ENCODE measurements at places on chromosomes 3 and 15.

DNA sequence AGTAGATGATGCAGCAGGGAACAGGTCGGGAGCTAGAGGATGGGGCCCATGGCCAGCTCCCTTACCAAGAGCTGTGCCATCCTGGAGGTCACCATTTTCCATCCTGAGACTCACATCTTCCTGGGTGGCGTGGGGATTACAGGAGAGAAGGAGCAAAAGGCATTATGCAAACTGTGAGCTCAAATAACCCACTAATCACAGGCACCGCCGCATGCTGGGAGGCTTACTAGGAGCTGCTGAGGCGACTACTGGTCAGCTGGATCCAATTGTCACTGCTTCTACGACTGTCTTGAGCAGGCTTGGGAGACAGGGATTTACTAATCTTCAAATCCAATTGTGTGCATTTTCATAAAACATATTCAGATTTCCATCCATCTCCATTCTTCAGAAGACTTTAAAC lies 12.5 kb upstream of the KBTBD12 start:
- DNase-seq, result no peak

GRCh38 chr3:81459733-81460132 lies 301.7 kb downstream of the GBE1 start:
- DNase-seq, result no peak

GRCh38 chr15:93517176-93517575 lies 428.2 kb upstream of the RGMA start:
- no peak for DNase-seq

DNA sequence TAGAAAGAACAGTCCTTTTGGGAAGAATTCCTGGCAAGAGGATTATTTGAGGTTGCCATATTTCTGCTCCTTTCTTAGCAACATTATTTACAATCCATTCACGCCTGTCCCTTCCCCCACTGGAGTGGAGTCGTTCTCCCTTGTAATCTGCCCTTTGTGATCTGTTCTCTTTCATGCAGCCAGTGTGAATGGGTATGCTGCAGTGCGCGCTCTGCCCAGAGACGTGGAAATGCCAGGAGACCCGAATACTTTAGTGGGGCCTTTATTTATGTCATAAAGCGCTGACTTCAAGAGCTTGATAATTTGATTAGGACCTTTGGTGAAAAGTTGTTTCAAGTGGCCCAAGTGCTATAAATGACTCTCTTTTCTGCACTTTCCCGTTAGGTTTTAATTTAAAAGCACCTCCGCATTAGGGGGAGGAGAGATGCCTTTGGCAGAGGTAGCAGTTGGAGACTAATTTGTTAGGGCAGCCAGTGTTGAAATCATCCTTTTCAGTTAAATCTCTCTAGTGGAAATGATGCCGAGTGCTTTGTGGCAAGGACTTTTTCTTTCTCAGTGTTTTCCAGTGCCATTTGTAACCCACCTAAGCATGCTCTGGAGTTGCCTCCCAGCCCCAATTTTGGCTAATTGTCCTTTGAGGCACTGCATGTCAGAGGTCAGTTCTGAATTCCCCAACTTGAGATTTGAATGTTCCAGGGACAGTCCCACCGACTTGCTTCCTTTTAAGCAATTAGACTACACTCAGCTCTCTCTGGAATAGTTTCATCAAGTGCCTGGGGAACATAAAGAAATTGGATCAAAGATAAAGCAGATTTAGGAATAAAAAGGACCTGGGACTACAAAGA lies 52.4 kb downstream of the PSMD6 start:
- no peak for DNase-seq

DNA sequence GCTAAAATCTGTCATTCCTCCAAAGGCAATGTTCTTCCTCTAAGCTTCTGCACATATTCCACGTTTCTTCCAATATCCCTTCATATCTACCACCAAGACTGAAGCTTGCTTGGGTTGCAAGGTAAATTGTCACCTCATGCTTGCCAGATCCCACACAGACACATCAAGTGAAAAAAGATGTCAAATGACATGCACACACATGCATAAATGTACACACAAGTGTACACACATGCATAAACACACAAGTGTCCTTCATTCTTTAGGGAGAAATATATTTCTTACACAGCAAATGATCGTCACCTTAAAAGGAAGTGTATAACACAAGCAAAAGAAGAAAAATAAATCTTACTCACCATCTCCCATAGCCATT lies 59.4 kb downstream of the CLASP2 start:
- no peak for DNase-seq

GRCh38 chr3:2826453-2826852 lies 283.7 kb downstream of the IL5RA start:
- no peak for DNase-seq

GRCh38 chr15:61946778-61947177 lies 113.5 kb downstream of the VPS13C start:
- DNase-seq, result no peak

GRCh38 chr15:35479423-35479822 lies 66.5 kb downstream of the DPH6 start:
- no peak for DNase-seq

DNA sequence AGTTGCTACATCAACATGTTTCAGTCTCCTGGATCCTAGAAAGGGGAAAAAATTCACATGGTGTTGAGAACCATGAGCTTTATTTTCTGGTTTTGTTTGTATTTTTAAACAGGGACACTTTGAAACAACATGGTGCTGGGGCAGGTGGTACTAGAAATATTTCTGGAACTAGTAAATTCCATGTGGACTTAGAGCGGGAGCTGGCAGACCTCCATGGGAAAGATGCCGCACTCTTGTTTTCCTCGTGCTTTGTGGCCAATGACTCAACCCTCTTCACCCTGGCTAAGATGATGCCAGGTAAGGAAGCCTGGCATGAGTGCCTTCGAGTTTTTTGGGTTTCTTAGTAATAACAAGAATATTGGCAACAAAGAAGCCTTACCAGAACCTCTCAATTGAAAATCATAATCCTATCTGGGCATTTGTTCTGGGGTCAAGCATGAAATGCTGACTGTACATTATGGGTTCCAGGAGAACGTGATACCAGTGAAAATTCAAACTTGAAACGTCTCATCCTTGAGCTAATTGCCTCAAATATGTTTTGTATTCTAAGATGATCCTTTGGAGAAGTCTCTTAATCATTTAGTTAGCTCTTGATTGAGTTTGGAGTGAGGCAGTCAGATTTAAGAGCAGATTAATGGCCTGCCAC lies 7.9 kb downstream of the ALAS1 start:
- no peak for DNase-seq

Data from stimulated activated CD8-positive, alpha-beta memory T cell treated with anti-CD3 and anti-CD28 coated beads, Interleukin-12 subunit alpha, Interleukin-12 subunit beta, amount 100 ng/mL, for 4 hours (primary cell).